ENCODE measurements at places on chromosomes 2 and 18. TPM values are rescaled to one million over a fixed set of nuclear protein-coding genes. Genes with fewer than 3 reads are reported as not detected.

DNA sequence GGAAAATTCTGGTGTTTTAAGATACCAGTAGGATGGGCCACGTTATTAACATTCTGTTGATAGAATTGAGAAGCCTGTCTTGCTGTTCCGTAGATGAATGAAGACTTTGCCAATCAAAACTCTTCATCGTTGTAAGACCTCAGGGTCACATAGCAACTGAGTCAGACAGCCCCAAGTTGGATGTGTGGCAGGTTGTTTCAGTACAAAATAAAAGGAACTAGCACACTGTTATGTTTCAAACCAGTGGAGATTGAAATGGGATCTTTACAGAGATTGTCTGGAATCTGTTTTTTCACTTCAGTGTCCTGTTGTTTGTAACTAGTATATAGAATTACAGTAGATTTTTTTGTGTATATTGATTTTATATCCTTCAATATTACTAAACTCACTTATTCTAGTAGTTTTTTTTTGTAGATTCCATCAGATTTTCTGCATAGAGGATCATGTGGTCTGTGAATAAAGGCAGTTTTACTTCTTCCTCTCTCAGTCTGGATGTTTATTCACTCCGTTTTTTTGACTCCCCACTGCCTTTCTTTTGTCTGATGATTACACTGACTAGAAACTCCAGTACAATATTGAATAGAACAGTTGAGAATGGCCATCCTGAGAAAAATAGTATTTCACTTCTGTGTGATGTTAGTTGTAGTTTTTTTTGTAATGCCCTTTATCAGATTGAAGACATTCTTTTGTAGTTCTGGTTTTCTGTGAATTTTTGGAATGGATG, 22.7 kb downstream of the EPC2 start:
- H3K27ac ChIP-seq, result no peak overlapping the region
- H3K27me3 ChIP-seq, result no peaks in the 10 kb centered on the region
- no peak overlapping the region for H3K4me3 ChIP-seq
- H3K36me3 ChIP-seq, result no peaks in the 10 kb centered on the region
- H3K4me1 ChIP-seq, result peaks cover 13% of the 10 kb centered on the region

Gene IL1RL1
- total RNA-seq, result 1.5 TPM

Gene OR6B2
- total RNA-seq, result not detected

GRCh38 chr2:10048501-10049171, 5.3 kb downstream of the KLF11 start:
- peaks cover 21% of the 10 kb centered on the region for H3K4me1 ChIP-seq
- peak; percentile 81 for DNase-seq
- peaks cover 13% of the 10 kb centered on the region for H3K36me3 ChIP-seq
- H3K4me3 ChIP-seq, result no peak overlapping the region
- H3K27me3 ChIP-seq, result no peaks in the 10 kb centered on the region

DNA sequence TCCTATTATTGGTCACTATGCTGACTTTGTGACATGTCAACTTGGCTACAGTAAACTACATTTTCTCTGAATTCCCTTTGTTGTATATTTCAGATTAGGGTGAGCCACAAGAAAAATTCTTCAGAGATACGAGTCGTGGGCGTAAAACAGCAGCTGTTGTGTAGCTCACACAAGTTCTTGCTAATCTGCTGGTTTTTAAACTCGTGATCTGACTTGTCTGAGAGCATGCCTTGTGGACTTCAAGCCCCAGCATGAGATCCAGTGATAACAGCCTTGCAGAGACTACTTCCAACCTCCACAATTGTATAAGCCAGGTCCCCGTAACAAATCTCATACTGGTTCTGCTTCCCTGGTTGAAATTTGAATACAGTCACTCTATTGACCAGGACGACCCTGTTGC, 259.8 kb upstream of the LYPD1 start:
- no peak for DNase-seq
- no peaks in the 10 kb centered on the region for H3K4me1 ChIP-seq
- H3K36me3 ChIP-seq, result no peaks in the 10 kb centered on the region

Gene TTR
- 1.1 TPM for total RNA-seq

DNA sequence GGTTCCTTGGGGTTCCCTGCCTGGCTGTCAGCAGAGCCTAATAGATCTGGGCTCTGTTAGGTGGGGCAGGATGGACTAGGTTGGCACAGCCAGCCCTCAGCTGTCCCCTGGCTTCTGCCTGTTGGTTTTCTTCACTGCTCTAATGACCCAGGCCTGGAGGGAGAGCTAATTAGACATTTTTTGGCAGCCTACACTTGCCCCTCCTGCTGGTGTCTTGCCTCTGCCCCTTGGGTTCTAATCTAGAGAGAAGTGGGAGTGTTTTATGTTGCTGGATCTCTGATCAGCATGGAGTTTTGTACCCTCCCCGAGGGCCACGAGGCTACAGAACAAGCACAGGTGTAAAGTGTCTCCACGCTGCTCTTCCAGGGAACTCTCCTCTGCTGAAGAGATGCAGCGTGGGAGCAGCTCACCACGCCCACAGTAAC, 199.4 kb upstream of the RASGRP3 start:
- H3K27ac ChIP-seq, result peak overlapping the region; percentile 39
- H3K4me1 ChIP-seq, result no peaks in the 10 kb centered on the region

Gene AQP12A
- not detected for total RNA-seq

Gene NDUFS1
- 74.9 TPM for total RNA-seq

DNA sequence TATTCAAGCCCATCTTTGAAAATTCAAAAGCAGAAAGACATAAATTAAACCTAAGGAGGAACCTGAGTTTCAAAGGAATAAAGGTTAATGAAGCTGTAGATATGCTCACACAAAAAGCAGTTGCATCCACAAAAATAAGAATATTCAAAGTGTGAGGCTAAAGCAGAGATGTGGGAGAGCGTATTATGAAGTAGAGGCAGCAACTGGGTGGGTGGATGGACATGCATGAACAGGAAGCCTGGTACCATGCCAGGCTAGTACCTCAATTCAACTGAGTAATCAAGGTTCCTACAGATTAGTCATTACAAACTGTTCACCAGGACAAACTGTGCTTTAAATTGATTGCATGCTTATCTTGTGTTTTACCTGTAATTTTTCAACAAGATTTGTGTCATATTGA, 330.0 kb upstream of the PKDCC start:
- H3K4me3 ChIP-seq, result no peak overlapping the region
- H3K27me3 ChIP-seq, result no peaks in the 10 kb centered on the region
- H3K4me1 ChIP-seq, result no peaks in the 10 kb centered on the region
- H3K36me3 ChIP-seq, result no peaks in the 10 kb centered on the region

GRCh38 chr2:19632403-19632991, 269.3 kb downstream of the TTC32 start:
- DNase-seq, result peak; percentile 83
- H3K4me1 ChIP-seq, result peaks cover 25% of the 10 kb centered on the region
- H3K27ac ChIP-seq, result peak overlapping the region; percentile 11
- H3K27me3 ChIP-seq, result no peaks in the 10 kb centered on the region

- H3K36me3 ChIP-seq, result no peaks in the 10 kb centered on the region
- H3K27me3 ChIP-seq, result no peaks in the 10 kb centered on the region
- DNase-seq, result no peak
- no peak overlapping the region for H3K4me3 ChIP-seq
- H3K4me1 ChIP-seq, result no peaks in the 10 kb centered on the region
- no peak overlapping the region for H3K27ac ChIP-seq
Observed at GRCh38 chr2:228102949-228103348, 78.5 kb downstream of the SPHKAP start.

DNA sequence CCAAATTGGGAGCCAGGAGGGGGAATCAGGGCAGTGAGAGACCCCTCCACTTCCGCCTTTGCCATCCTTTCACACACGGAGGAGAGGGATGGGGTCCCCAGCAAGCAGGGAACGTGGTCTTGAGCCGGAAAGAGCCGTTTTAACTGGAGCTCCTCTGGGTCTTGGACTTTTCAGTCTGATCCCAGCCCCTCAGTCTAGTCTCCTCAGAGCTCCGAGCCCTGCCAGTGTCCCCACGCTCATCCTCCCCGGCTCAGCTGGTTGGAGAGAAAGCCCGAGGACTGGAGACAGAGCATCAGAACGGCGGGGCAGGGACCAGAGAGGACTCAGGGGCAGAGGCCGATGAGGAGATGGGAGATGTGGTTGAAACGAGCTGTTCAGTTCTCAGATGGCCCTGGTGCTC, 26.1 kb upstream of the OTOF start:
- H3K4me1 ChIP-seq, result no peaks in the 10 kb centered on the region
- H3K4me3 ChIP-seq, result no peak overlapping the region
- no peak overlapping the region for H3K27ac ChIP-seq

Gene CCDC85A
- 7.8 TPM for total RNA-seq

DNA sequence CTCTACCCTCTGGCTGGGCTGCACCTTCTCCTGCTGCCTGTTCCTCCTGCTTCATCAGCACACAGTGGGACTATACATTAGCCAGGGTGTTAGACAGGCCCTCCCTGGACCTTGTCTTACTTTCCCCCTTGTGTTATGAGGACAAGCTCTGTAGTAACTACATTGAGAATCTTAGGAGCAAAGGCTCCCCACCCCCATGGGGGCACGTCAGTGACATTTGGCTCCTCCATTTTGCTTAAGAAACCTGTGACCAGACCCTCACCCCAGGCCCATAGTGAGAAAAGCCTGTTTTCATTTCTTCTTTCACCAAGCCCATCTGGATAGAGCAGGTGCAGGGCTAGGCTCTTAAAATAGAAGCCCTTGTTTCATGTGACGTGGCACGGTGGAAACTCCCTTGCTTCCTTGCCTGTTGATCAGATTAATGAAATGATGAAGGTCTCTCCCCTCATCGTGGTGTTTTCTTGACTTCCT, 146.7 kb downstream of the RPIA start:
- H3K27ac ChIP-seq, result no peak overlapping the region
- H3K4me1 ChIP-seq, result no peaks in the 10 kb centered on the region
- no peaks in the 10 kb centered on the region for H3K36me3 ChIP-seq
- no peaks in the 10 kb centered on the region for H3K27me3 ChIP-seq
- DNase-seq, result no peak

Gene SPR
- total RNA-seq, result 38.0 TPM

DNA sequence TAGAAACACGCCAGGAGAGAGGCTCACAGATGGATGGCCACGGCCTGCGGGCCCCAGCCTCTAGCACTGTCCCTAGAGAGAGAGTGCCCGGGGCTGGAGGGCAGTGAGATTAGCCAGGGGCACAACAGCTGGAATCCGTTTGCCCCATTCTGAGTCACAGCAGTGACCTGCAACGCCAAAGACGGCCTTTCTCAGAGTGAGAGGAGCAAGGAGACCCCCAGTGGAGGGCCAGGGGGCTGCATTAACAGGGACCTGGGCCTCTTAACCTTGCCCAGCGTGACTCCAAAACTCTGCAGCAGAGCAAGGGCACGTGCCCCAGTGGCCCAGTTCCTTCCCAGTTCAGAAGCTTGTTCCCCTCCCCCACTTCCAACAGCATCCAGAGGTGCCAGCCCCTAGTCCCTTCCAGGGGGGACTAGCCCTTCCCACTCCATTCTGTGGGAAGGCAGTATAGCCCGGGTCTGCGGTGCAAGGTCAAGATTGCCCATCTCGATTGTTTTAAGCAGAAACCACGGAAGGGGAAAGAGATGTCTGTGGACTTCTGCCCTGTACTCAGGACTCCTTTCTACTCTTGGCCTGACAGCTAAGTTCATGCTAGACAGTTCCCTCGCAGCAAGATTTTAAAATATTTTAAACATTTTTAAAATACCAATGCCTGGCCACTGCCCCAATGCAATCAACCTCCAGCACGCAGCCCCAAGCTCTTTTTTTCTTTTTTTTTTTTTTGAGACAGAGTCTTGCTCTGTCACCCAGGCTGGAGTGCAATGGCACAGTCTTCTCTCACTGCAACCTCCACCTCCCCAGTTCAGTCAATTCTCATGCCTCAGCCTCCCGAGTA, 50.9 kb upstream of the BIN1 start:
- DNase-seq, result peak; percentile 61
- H3K27ac ChIP-seq, result no peak overlapping the region
- H3K27me3 ChIP-seq, result no peaks in the 10 kb centered on the region

DNA sequence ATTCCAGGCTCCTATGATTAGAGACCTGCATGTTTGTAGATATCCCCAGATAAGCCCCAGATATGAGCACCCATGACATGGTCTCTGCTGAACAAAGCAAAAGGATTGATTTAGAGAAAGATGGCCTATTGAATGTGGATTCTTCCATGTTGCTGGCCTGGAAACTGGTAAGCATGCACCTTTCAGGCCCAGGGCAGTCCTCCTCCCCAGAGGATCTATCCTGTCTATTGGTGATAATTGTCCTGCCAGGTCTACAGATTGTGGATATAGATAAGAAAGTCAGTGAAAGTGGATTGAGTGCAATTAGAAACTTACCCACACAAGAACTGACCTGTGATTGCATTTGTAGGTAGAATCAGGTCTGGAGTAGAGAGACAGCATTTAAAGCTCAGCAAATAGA, 256.9 kb upstream of the SIX3 start:
- H3K27me3 ChIP-seq, result no peaks in the 10 kb centered on the region
- H3K4me3 ChIP-seq, result no peak overlapping the region
- no peak for DNase-seq
- no peaks in the 10 kb centered on the region for H3K36me3 ChIP-seq

Gene RGPD3
- 0.09 TPM for total RNA-seq

Gene KLHL29
- 2.7 TPM for total RNA-seq

- no peak overlapping the region for H3K4me3 ChIP-seq
- DNase-seq, result no peak
- no peaks in the 10 kb centered on the region for H3K27me3 ChIP-seq
- H3K27ac ChIP-seq, result no peak overlapping the region
- peaks cover 3% of the 10 kb centered on the region for H3K4me1 ChIP-seq
Observed at GRCh38 chr18:34576622-34577021, 133.5 kb upstream of the DTNA start.

Gene MRO
- 0.71 TPM for total RNA-seq

Gene NCKAP5
- total RNA-seq, result 10.6 TPM

Gene FZD7
- 12.1 TPM for total RNA-seq

Gene SULT1C4
- total RNA-seq, result 85.0 TPM

GRCh38 chr2:102230410-102230909, 43.6 kb downstream of the IL1RL2 start:
- H3K27ac ChIP-seq, result no peak overlapping the region
- H3K36me3 ChIP-seq, result no peaks in the 10 kb centered on the region
- peaks cover 14% of the 10 kb centered on the region for H3K4me1 ChIP-seq
- DNase-seq, result no peak

Gene UXS1
- total RNA-seq, result 96.5 TPM

DNA sequence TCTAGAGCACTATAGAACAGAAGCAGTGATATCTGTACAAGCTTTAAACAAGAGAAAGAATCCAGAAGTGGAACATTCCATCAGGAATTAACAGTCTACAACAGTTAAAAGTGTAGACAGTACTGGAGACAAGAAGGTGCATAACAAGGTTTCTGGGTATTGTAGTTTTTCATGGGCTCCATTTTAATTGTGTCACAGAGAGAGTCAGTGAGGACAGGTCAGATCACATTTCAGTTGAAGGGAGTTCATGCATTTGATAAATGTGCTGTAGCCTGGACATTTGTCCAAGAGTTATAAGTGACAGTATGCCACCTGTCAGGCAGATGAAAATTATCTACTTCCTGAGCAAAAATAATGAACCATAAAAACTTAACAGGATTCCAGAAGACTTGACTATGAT, 328.6 kb downstream of the CNTNAP5 start:
- no peaks in the 10 kb centered on the region for H3K27me3 ChIP-seq
- no peak for DNase-seq
- H3K4me1 ChIP-seq, result no peaks in the 10 kb centered on the region
- H3K36me3 ChIP-seq, result no peaks in the 10 kb centered on the region
- no peak overlapping the region for H3K27ac ChIP-seq
- no peak overlapping the region for H3K4me3 ChIP-seq

Gene KCNJ3
- 0.06 TPM for total RNA-seq

Data from lung (tissue), 17 donors.